CMK (cell line): ENCODE measurements at places on chromosomes 4 and X.
A peak's percentile ranks its signal among the peaks of the same experiment; 100 is the strongest.

DNA sequence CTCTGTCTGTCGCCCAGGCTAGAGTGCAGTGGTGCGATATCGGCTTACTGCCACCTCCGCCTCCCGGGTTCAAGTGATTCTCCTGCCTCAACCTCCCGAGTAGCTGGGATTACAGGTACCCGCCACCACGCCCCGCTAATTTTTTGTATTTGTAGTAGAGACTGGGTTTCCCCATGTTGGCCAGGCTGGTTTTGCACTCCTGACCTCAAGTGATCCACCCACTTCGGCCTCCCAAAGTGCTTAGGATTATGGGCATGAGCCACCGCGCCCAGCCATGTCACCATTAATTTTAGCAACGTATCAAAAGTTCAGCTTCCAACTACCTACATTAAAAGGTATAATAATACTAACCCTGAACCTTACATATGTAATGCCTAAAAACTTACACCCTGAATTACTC is 940 bp upstream of the UTP3 start:
- no peak for DNase-seq

DNA sequence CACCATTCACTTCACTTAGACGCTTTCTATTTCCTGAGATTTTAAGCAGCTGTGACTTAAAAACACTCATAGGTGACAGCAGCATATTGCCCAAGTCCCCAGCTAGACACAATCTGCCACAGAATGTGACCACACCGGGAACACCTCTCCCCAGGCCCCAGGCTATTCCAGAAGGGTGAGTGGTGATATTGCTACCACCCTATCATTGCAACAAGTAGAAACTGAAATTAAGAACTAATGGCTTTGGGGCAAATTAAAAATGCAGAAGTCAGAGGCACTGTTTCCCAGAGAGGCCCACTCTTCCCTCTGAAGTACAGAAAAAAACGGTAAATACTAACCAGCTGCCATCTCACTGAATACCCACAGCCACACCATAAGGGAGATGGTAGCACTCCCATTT is 35.0 kb downstream of the QDPR start:
- no peak for DNase-seq

GRCh38 chr4:10305816-10306215 is 151.4 kb downstream of the ZNF518B start:
- DNase-seq: no peak

GRCh38 chrX:36462142-36462541 is 542.6 kb downstream of the CFAP47 start:
- DNase-seq: no peak

DNA sequence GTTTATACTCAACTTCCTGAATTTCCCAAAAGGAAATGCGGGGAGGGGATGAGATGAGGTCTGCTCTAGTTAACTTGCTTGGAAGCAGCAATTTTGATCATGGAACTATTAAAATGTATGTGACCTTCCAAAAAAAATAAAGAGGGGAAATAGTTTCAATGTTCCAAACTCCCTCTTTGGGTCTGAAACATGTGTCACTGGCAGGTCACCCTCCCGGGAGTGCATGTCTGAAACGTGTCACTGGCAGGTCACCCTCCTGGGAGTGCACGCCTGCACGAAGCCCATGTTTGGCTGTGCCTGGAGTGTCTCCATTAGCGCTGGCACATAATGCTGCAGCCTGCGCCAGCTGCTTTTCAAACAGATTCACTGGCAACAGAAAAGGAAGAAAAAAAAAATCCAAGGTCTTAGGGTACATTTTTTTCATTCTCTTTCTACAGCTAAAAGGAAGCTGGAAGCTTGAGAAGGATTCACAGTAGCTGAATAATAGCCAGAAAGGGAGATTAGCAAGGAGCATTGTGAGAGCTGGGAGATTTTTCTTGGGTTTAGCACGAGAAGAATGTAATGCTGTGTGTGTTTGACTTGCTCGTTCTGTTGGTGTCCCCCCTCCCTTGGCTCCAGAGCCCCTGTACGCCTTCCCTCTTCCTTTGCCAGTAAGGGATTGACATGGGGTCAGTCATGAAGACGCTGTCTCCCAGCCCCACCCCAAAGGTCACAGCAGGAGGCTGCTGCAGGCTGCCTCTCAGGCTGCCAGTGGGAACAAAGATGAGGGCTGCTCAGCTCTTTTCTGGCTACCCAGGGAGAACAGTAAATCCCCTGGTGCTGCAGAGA is 39.2 kb upstream of the TLR3 start:
- no peak for DNase-seq

DNA sequence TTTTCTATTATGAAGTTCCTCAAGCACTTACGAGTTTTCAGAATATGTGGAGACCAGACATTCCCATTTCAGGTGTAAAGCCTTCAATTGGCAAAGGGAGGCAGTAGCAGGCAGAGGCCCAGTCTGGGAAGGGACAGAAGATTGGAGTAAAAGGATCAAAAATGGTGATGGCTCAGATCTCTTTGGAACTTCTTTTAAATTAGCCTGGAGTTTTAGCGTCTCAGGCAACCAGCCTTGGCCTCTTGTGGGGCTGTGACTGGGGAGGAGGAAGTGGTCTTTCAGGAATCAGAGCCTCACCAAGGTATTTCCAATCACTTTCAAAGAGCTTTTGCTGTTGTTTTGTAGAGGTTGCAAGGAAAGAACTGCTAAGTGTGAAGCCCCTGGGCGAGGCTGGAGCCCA is 239.1 kb downstream of the FRAS1 start:
- DNase-seq: no peak

GRCh38 chr4:159736411-159736810 is 633.5 kb downstream of the RAPGEF2 start:
- DNase-seq: no peak

GRCh38 chr4:140153718-140154571 is at the start of gene MAML3:
Gene MAML3 (minus strand): TSS chr4:140154184. CDS start chr4:140153327, 857 bp downstream.
- DNase-seq: peak; percentile 91

DNA sequence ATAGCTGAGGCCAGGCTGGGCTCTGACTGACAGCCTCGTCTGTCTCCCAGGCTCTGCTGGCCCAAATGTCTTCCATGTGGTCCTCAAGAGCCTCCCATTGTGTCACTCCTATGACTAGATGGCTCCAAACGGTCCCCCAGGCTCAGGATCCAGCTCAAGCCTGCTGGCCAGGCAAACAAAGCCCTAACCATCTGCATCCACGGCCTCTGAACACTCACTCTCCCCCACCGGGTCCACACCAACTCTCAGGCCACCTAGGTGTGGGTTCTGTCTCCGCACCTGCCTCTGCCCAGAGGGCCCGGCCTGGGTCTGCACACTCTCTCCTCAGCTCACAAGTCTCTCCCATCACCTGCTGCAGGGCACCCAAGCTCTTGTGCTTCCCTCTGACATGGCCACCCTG is 52.9 kb downstream of the JAKMIP1 start:
- DNase-seq: no peak

GRCh38 chr4:151960449-151961230 is 199.8 kb upstream of the GATB start:
- no peak for DNase-seq

DNA sequence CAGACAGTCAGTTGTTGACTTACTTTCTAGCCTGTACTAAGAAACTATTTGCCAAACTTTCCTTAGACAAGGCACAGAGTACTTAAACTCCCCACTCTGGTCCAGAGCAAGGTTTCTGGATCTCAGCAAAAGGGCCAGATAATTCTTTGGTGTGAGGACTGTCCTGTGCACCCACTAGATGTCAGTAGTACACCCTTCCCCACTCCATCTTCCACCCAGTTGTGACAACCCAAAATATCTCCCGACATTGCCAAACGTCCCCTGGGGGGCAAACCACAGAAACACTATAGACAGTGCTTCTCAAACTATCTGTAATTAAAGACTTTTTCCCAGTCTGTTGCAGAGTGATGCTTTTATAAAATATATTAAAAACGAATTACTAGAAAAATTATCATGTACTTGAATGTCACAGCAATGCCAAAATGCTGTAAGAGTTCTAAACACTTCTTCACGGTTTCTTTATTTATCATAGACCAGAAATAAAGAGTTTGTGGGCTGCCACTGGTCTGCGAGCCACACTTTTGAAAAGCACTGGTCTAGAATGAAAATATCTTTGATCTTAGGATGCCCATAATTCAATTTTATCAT is 203.5 kb downstream of the PRDM5 start:
- DNase-seq: peak; percentile 1

- no peak for DNase-seq
Observed at GRCh38 chr4:182752158-182752910, 164.9 kb downstream of the DCTD start.

- no peak for DNase-seq
Observed at GRCh38 chr4:123485601-123486000, 89.0 kb downstream of the SPRY1 start.

GRCh38 chrX:110992611-110993010 is 103.4 kb upstream of the PAK3 start:
- no peak for DNase-seq

- DNase-seq: no peak
Observed at GRCh38 chrX:80266287-80266686, 154.0 kb upstream of the TENT5D start.

- DNase-seq: no peak
Observed at GRCh38 chrX:111779582-111779981, 96.4 kb upstream of the TRPC5OS start.

GRCh38 chr4:75561789-75562188 is 5.9 kb downstream of the ODAPH start:
- no peak for DNase-seq

- DNase-seq: no peak
Observed at GRCh38 chrX:29948653-29949052, 266.7 kb upstream of the MAGEB2 start.

DNA sequence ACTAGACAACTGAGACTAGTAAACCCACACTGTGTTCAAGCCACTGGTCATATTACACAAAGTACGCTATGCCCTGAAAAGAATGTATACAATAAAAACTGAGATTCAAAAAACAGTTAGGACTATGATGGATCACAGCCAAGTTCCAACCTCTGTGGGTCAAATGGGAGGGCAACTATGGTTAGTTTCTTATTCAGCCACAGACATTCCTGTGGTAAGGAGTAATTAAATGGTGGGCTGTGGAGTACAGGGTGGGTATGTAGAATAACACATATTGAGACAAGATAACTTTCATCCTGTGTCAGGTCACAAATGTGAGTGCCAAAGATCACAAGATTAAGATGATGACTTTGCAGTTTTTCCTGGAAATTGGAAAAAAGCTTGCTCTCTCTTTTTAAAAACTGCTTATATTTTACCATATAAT is 167.2 kb downstream of the NPNT start:
- DNase-seq: peak; percentile 12

DNA sequence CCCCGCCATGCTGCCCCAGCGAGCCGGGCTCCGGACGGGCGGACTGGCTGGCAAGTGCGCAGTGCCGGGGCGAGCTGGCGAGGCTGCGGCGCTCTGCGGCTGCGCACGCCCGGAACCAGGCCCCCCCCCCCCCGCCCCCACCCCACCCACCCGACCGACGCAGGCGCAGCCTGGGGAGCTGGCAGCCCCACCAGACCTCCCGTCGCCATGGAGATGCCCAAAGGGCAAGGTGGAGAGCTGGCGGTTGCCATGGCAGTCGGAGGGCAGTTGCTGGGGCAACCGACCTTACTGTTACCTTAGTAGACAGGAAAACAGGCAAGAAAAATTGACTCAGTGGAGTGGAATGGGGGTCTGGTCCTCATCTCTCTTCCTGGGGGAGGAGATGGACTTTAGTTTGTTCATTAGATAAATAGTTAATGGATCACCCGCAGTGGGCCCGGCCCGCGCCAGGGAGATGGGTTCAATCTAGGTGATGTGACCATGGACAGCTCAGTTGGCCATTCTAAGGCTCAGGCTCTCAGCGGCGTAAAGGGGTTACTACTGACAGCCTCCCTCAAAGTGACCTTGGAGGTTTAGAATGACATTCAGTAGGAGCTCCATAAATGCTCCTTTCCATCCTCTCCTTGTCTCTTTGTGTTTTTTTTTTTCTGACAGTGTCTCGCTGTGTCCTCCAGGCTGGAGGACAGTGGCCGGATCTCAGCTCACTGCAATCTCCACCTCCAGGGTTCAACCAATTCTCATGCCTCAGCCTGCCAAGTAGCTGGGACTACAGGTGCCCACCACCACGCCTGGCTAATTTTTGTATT is at the start of gene PCSK1N:
Gene PCSK1N (minus strand): TSS at position 87 of the 806 bp plus-strand sequence. CDS start 78 bp downstream, at position 9.
- DNase-seq: no peak

- DNase-seq: no peak
Observed at GRCh38 chr4:176153124-176153523, 42.3 kb downstream of the SPATA4 start.

GRCh38 chr4:61517144-61517543 is 317.0 kb downstream of the ADGRL3 start:
- DNase-seq: no peak

GRCh38 chr4:3410401-3411135 is 31.2 kb upstream of the HGFAC start:
- DNase-seq: no peak

DNA sequence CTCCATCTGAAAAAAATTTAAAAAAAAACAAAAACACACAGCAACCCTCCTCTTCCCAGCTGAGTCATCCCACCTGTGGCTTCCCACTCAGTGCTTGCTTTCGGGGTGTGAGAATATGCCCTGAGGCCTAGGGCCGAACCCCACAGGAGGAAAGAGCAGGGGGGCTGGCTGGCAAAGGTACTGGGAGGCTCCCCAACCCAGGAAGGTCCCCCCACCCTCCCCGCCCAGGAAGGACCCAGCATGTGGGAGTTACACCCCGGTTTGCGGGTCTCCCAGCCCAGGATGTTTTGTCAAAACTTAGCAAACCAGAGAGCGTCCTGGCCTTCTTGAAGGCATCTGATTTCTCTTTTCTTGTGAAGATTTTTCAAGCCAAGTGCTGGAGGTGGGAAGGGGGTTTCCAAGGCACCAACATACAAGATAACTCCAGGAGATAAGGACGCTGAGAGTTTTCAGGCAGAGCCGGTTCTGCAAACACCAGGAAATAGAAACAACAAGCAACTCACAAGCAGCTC is 25.7 kb upstream of the CSF2RA start:
- DNase-seq: no peak

DNA sequence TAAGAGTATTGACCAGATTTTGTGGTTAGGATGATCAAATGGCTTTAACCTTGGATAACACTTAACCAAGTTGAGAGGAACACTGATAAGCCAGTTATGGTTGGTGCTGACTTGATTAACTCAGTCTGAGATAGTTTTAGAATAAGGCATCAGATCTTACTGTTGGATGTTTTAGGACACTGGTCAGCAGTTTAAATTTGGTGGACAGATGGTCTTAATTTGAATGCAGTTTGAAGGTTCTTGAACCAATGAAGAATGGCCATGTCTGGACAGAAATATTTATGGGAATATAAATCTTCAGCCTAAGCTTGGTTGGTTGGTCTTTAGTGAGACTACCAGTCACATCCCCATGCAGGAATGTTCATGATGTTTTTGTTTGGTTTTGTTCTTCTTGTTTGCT is 2.6 kb upstream of the GIMD1 start:
- no peak for DNase-seq
